ENCODE measurements at places on chromosomes 12 and 14. TPM values are rescaled to one million over a fixed set of nuclear protein-coding genes. Genes with fewer than 3 reads are reported as not detected.

Gene MOK
- total RNA-seq, result 6.6 TPM

Gene MYO1H
- not detected for total RNA-seq

Gene PARPBP
- total RNA-seq, result 26.1 TPM

Gene PPP1R36
- not detected for total RNA-seq

Gene TTC9
- total RNA-seq, result 5.7 TPM

Gene ADAMTS20
- total RNA-seq, result not detected

Gene ABCC9
- total RNA-seq, result not detected

Gene RPL36AL
- 214 TPM for total RNA-seq

Gene PGF
- 0.27 TPM for total RNA-seq

Gene SLC25A21
- total RNA-seq, result not detected

Gene DYRK4
- 35.0 TPM for total RNA-seq

Gene BCL11B
- 53.0 TPM for total RNA-seq

GRCh38 chr12:122732170-122732569, 1.5 kb upstream of the HCAR1 start:
- peak; percentile 47 for DNase-seq
- H3K4me3 ChIP-seq, result no peak overlapping the region
- H3K27me3 ChIP-seq, result peaks cover 3% of the 10 kb centered on the region
- H3K36me3 ChIP-seq, result peaks cover 2% of the 10 kb centered on the region

DNA sequence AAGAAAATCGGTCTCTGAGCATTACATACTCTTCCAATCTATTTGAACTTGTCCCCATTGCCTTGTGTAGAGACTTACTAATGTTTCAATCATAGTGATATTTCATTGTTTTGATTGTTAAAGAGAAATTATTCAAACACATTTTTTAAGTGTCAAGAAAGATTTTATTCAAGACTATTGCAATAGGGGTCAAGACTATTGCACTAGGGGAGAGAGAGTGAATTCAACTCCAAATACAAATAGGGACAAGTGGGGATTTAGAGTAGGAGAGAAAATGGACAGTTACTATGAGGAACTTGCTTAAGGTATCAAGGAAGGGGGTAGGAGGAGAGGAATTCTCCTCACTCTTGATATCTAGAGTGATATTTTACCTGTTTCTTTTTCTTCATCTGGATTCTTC, 73.1 kb downstream of the FAR2 start:
- no peaks in the 10 kb centered on the region for H3K4me1 ChIP-seq
- no peaks in the 10 kb centered on the region for H3K36me3 ChIP-seq
- DNase-seq, result no peak
- H3K4me3 ChIP-seq, result no peak overlapping the region

DNA sequence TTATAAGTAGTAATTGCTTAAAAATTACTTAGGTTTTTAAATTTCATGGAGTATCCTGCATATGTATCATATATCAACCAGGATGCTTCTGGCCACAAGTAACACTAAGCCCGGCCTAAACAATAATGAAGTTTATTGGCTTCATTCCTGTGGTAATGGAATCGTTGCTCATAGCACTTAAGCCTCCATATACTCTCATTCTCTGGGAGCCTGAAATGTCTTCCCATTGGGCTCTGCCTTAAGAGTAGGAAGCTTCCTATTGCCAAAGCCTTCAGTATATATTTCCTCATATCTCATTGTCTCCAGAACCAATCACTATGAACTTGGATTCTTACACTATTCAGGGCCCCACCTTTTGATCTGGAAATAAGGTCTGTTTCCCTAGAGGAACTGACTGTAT, 83.8 kb upstream of the DNM1L start:
- H3K4me1 ChIP-seq, result peaks cover 2% of the 10 kb centered on the region
- no peak overlapping the region for H3K4me3 ChIP-seq
- H3K36me3 ChIP-seq, result no peaks in the 10 kb centered on the region
- H3K27me3 ChIP-seq, result no peaks in the 10 kb centered on the region
- no peak for DNase-seq

DNA sequence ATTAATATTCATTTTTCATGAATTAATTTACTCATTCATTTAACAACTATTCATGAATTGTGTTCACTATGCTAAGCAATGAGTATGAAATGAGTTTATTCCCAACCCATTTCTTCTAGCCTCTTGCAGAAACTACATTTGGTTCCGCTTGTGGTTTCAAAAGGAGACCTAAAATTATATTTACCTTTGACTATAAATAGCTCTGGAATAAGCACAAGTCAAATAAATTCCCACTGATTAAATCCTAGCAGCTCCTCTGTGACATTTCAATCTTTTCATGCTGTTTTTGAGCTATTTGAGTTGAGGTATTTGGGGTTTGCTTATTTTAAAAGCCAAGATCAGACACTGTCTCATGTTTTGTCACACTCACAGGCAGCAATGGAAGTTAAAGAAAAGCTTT, 46.9 kb downstream of the DUSP6 start:
- no peak overlapping the region for H3K4me3 ChIP-seq
- peaks cover 2% of the 10 kb centered on the region for H3K27me3 ChIP-seq
- no peaks in the 10 kb centered on the region for H3K36me3 ChIP-seq
- H3K27ac ChIP-seq, result no peak overlapping the region
- peaks cover 24% of the 10 kb centered on the region for H3K4me1 ChIP-seq

- H3K4me1 ChIP-seq, result peaks cover 8% of the 10 kb centered on the region
- H3K4me3 ChIP-seq, result no peak overlapping the region
- DNase-seq, result no peak
- H3K27me3 ChIP-seq, result no peaks in the 10 kb centered on the region
- H3K27ac ChIP-seq, result peak overlapping the region; percentile 47
These were observed 8.0 kb upstream of the GNPTAB start for GRCh38 chr12:101838628-101839323.

DNA sequence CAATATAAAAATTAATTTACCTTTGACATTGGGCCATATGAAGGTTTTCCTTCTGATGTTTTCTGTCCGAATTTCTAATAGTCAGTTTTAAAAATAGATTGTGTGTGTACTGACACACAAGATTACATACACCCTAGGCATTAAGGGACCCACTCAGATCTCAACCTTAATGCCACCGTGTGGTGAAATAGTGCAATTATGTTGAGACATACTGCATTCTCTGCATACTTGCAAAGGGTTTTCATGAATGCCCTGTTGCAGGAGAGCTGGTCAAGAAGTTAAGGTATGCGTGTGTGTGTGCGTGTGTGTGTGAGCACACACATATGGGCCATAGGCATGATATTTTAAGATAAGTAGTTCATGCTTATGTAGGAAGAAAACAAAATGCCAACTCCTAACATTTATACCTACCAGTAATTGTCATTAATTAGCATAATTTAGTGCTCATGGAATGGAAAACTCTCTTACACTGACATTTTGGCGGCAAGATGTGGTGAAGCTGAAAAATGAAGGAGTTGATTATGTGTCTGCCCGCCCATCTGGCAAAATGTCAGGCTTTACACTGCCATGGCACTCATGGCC, 58.8 kb downstream of the PIK3C2G start:
- H3K4me3 ChIP-seq, result no peak overlapping the region
- no peak for DNase-seq
- H3K27ac ChIP-seq, result no peak overlapping the region
- no peaks in the 10 kb centered on the region for H3K36me3 ChIP-seq
- H3K27me3 ChIP-seq, result no peaks in the 10 kb centered on the region

- peaks cover 8% of the 10 kb centered on the region for H3K4me1 ChIP-seq
- DNase-seq, result peak; percentile 4
- no peak overlapping the region for H3K4me3 ChIP-seq
- no peaks in the 10 kb centered on the region for H3K36me3 ChIP-seq
These were observed 159.5 kb downstream of the BRMS1L start for GRCh38 chr14:35985474-35986218.

DNA sequence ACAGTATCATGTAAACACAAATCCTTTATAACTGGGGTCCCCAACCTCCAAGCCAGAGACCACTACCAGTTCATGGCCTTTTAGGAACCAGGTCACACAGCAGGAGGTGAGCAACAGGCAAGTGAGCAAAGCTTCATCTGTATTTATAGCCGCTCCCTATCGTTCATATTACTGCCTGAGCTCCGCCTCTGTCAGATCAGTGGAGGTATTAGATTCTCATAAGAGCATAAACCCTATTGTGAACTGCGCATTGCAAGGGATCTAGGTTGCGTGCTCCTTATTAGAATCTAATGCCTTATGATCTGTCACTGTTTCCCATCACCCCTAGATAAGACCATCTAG, 49.9 kb downstream of the LRP6 start:
- DNase-seq, result no peak
- H3K27ac ChIP-seq, result no peak overlapping the region
- H3K27me3 ChIP-seq, result peaks cover 17% of the 10 kb centered on the region
- H3K4me3 ChIP-seq, result no peak overlapping the region

DNA sequence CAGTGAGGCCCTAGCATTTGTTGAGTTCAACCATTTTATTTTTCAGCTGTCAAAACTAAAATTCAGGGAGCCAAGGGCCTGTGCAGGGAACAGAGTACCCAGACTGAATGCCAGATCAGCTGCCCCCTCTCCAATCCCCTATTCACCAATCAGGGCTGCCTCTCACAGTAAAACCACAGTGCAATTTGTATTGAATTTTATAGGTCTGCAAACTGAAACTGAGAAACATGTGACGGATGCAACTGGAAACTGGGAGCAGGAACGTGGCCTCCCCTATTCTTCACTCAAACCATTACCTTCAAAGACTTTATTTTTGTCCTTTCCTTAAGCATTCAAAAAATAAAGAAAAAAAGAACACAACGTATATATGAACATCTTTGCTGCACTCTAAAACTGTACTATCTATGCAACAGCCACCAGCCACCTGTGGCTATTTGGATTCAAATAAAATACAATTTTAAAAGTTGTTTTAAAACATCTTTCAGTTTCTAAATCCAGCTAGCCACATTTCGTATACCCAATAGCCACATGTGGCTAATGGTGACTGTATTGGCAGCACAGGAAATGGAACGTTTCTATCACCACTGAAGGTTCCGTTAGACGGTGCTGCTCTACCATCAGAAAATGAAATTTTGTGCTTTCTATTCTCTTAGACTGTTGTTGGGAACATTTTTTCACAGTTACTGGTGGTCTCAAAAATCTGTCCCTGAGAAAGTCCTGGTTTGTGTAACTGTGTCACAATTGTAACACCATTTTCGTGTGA, 371.3 kb upstream of the FAR2 start:
- no peaks in the 10 kb centered on the region for H3K4me1 ChIP-seq
- H3K36me3 ChIP-seq, result no peaks in the 10 kb centered on the region
- DNase-seq, result no peak

GRCh38 chr14:23449314-23449713, 13.9 kb upstream of the MYH7 start:
- DNase-seq, result no peak
- peaks cover 12% of the 10 kb centered on the region for H3K27me3 ChIP-seq
- no peaks in the 10 kb centered on the region for H3K36me3 ChIP-seq
- no peaks in the 10 kb centered on the region for H3K4me1 ChIP-seq
- H3K4me3 ChIP-seq, result no peak overlapping the region

GRCh38 chr12:125696054-125696453, 630.8 kb downstream of the AACS start:
- no peak for DNase-seq
- no peaks in the 10 kb centered on the region for H3K4me1 ChIP-seq

DNA sequence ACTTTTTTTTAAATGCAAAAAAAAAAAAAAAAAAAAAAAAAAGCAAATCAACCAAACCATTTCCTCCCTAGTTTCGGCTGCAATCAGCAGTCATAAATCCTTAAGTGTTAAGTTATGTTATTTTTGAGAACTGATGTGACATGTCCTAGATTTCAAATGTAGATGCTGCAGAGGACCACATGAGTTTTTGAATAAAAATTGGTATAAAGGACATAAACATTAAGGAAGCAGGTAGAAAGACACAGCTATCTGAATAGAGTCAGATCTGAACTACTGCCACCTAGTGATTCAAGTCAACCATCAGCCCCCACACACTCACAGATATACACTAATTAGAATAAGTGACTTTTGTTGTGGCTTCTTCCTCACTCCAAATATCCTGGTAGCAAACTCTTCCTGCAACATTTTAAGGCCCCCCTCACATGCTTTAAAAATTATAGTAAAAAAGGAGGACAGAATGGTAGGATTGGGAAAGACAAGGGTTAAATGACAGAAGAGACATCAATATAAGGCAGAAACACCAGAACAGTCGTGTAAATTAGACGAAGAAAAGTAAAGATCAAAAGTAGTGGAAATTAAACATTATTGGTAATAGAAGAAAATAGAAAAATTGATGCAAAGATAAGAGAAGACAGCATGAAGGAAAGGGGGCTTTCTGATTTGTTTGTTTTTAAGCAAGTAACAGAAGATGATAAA, 394.5 kb upstream of the ATP2B1 start:
- H3K36me3 ChIP-seq, result no peaks in the 10 kb centered on the region
- H3K4me1 ChIP-seq, result peaks cover 13% of the 10 kb centered on the region
- H3K27me3 ChIP-seq, result peaks cover 2% of the 10 kb centered on the region
- H3K27ac ChIP-seq, result no peak overlapping the region
- H3K4me3 ChIP-seq, result no peak overlapping the region

- peak; percentile 41 for DNase-seq
- no peaks in the 10 kb centered on the region for H3K4me1 ChIP-seq
- H3K4me3 ChIP-seq, result no peak overlapping the region
- peaks cover 32% of the 10 kb centered on the region for H3K36me3 ChIP-seq
- H3K27me3 ChIP-seq, result no peaks in the 10 kb centered on the region
- no peak overlapping the region for H3K27ac ChIP-seq
These were observed 10.9 kb downstream of the TCHP start for GRCh38 chr12:109910969-109911348.

GRCh38 chr14:20755037-20755436, 9.3 kb downstream of the EDDM3A start:
- H3K4me1 ChIP-seq, result no peaks in the 10 kb centered on the region
- H3K27me3 ChIP-seq, result peaks cover 4% of the 10 kb centered on the region
- DNase-seq, result no peak
- no peak overlapping the region for H3K4me3 ChIP-seq
- no peaks in the 10 kb centered on the region for H3K36me3 ChIP-seq

DNA sequence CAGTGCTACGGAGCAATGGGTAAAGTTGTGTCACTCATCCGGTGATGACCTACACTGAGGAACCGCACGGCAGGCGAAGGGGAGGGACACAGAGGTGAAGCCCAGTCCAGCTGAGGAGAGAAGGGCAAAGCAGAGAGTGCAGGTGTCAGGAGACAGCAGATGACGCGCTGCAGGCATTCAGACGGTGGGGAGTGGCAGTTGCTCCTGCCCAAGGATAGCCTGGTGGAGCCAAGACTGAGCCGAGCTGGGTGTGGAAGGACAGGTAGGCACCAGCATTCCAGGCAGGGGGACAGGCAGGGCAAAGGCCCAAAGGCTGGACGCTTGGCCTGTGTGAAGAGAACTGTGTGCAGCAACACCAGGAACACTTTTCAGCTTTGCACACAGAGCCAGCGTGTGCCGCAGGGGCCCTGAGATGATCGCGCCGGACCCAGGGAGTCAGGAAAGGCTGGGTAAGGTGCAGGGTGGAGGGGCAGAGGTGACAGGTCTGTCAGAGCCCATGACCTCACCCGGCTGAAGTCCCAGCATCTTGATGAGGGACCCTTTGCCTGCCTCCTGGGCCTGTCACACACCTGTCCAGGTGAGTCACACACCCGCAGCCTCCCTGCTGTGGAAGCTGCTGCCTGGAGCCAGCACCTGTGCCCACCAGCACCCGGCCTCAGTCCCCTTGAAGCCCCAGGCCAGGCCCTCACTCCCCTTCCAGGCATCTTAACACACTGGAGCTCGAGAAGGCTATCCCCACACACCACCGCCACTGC, 48.4 kb downstream of the TSPAN11 start:
- no peak overlapping the region for H3K27ac ChIP-seq
- H3K4me1 ChIP-seq, result no peaks in the 10 kb centered on the region
- no peak overlapping the region for H3K4me3 ChIP-seq
- H3K36me3 ChIP-seq, result no peaks in the 10 kb centered on the region
